ENCODE measurements at places on chromosomes 11 and 22.

- no peak for DNase-seq
These were observed 1.4 kb downstream of the ASCL2 start for GRCh38 chr11:2268729-2269600.

DNA sequence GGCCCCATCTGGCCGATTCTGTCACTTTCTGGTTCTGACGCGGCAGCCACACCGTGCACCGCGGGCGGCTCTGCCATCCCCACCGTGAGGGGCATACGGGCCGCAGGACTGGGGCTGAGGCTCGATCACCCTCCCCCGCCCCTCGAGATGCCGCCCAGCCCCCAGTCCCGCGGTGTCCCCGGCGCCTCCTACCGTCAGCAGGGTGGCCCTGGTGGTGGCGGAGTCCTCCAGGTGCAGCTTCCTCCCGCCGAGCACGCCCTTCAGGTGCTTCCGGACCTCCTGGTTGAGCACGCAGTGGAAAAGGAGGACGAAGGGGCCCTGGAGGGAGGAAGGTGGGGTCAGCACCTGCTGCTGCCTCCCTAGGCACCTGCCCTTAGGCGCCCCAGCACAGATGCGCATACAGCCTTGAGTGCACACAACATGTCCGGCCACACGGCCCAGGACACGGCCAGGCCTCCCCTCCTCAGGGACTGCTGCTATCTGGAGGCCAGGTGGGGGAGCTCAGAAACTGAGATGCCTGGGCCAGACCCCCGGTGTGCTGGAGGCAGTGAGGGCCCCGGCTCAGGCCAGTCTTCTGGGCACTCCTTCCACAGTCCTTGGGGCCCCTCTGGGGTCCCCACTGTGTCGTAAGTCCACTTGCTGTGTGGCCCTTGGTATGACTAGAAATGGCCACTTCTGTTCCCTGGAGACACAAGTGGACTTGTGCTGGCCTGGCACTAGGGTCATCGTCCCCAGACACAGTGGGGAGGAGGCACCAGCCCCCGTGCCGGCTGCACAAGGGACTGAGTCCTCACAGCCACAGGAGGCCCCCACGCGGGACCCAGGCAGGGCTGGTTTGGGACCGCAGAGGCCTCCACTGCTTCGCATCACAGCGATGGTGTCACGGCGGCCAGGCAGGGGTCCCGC lies 31.5 kb downstream of the TRMU start:
- DNase-seq, result no peak

DNA sequence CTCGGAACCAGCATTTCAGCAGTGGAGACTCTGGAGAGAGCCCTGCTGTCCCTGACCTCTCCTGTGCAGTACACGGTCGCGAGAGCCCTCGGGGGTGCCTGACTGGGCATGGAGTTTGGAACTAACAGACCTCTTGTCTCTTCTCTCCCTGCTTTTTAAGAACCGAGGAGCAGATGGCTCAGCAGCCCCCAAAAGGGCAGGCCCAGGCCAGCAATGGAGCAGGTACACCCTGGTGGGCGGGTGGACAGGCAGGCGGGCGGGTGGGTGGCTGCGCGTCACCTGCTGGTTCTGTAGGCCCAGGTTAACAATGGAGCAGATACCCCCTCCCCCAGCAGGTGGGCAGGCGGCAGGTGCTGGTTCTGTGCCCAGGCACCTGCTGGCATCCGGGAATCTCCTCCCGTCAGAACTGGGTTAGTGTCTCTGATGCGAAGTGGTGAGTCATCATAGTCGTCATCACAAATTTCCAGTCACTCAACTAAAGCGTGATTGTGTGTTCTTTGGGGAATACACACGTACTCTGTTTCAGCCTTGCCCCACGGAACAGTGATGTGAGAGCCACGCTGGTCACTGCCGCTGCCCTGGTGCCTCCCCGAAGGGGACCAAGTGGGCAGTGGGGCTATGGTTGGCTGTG lies 41.1 kb downstream of the GRAMD4 start:
- no peak for DNase-seq

DNA sequence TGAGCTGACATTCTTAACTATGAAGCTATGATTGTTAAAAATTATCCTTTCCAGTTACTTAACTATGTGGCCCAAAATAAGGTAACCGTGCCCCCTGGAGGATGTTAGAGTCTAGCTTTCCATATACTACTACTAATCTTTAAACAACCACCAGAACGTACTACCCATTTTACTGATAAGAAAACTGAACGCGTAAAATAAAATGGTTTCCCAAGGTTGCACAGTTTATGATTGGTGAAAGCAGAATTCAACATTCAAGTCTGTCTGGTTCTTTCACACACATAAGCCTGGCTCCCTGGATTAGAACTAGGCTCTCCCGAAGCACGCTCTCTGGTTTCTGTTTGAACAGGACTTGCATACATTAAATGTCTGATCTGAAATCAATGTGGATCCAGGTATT lies 437.8 kb upstream of the CCDC90B start:
- peak; percentile 31 for DNase-seq

DNA sequence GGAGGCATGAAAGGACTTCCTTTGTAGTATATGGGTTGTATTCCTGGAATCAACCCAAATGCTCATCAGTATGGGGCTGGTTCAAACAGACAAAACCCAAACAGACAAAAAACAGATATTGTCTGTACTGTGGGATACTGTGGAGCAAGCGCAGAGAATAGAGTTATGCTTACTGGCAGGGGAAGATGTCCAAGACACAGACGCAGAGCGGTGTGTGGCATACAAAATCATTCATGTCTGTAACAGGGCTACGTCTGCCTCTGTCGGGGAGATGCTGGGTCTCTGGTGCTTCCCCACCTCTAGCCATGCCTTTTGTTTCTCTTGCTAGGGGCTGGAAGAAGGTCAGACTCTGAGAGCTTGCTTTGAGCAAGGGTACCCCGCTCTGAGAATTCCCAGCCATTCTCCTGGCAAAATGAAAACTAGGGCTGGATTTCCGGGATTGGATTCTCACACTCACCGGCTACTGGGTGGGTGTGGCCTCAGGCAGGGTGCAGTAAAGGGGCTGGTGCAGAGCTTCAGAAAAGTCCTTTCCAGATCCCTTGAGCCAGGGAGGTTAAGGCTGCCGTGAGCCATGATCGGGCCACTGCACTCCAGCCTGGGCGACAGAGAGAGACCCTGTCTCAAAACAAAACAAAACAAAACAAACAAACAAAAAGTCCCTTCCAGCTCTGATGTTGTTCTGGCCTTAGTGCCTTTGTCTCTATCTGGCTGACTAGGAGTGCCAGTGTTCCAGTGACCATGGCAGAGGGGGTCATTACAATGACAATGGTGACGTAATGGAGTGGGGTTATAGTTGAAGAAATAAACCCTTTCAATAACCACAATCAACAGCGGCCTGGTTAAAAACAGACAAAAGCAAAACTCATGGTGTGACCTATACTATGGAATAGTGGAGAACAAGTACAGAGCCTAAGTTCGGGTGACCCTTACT lies 2.9 kb upstream of the ABCC8 start:
- DNase-seq, result no peak

GRCh38 chr11:134552749-134553148 lies 140.7 kb upstream of the B3GAT1 start:
- DNase-seq, result no peak

DNA sequence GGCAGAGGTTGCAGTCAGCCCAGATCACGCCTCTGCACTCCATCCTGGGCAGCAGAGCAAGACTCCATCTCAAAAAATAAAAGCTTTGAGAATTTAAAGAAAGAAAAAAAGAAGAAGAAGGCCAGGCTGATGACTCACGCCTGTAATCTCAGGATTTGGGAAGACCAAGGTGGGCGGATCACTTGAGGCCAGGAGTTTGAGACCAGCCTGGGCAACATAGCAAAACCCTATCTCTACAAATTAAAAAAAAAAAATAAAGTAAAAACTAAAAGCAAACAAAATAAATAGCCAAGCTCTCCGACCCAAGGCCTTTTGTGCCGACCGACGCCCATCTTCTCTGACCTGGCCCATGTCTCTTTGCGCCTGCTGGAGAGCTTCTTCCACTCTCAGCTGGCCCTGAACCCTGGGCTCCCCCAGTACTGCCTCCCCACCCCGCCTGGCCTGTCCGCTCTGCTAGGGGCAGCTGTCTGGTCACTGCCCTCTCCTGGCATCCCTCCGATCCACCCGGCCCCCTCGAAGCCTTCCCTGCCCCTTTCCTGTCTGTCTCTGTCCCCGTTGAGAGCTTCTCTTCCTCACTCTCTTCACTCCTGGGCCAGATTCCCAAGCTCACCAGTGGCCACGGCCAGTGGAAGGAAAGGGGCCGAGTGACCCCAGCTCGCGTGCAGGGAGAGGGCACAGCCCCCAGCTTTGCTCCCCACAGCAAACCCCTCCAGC lies 4.8 kb upstream of the LSP1 start:
- DNase-seq, result no peak

GRCh38 chr11:70854901-70855556 lies 397.3 kb downstream of the SHANK2 start:
- no peak for DNase-seq

DNA sequence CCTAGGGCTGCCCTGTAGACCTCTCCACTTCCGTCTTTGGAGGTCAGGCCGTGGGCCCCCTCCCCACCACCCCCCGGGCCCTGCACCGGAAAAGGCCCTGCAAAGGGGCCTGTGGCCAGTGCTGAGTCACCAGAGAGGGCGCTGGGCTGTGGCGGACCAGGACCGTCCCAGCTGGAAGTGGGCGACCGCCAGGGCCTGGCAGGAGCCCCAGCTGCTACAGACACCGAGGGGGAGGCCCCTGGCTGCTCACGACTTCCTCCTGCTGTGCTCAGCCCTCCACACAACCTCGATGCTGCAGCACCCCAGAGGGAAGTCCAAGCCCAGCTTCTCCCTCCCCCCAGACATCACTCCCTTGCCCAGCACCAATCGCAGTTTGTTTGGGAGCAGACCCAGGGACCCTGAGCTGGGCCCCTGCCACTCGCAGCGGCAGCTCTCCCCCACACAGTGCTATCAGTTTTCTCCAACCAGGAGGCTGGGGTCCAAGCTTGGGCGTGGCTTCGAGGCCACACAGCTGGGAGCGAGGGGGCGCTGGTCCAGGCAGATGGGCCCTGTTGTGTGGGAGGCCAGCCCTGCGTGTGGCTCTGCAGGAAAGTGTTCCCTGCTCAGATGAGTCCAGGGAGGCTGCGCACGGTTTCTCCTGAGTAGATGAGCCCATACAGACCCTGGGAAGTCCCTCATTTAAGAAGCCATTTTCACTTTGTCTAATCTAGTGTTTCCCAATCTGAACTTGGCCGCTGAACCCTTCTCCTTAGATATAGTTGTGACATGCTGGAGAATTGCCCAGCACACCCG lies 5.6 kb upstream of the SH3BP1 start:
- DNase-seq, result peak; percentile 23

- DNase-seq, result no peak
These were observed 174.7 kb upstream of the CADM1 start for GRCh38 chr11:115678942-115679341.

- DNase-seq, result no peak
These were observed 93.7 kb downstream of the MICAL3 start for GRCh38 chr22:17930455-17931313.

DNA sequence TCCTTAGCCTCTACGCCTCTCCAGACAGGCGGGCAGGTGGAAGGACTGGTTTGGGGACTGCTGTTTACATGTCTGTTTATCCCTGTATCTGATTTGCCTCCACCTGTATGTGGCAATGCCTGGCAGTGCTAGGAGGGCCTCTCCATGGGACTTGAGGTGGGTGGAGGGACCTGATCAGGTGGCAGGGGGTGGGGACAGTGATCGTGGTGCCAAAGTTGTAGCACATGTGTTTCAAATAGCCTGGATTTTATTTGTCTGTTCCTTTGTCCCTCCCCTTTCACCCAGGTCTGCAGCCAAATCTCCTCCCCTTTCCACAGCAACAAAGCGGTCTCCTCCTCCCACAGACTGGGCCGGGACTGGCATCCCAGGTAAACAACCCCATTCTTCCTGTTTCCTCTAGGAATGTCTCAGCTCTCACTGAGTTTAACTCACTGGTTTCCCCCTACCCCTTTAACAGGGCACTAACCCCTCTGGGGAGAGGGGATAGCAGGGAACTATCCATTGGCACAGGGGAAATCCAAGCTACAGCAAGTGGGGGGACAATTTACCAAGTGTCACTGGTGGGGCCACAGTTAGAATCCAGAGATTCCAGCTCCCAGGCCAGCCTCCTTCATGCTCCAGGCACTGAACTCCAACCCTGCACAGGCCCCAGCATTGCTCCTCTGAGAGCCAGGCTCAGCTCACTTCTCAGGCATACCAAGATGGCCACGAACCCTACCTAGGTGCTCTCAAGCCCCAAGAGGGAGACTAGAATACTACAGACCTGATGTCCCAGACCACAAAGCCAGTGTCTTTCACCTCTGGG lies 22.9 kb upstream of the TLCD5 start:
- no peak for DNase-seq

DNA sequence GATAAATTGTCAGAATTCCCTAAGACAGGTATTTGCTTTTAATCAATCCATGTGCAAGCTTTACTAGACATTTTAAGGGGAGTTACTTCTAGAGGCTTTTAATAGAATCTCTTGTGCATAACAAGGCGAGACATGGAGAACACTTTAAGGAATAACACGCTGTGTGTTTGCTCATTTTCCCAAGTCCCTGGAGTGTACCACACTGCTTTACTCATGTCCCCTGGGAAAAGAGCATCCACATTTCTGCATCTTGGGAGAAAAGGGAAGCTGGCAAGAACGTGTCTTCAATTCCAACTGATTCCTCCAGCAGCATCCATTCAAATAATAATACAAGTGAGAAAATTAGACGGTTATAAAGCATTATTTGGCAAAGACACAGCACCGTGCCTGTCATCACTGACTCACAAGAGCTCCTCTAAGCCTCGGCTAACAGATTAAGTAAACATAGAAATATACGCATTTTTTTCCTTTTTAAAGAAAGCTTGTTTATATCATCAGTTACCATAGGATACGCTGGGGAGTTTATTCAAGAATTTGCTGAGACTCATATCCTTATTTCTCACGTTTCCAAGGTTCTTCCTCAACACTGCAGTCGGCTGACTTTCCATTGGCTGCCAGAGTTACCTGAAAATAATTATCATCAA lies 121.5 kb downstream of the CD44 start:
- DNase-seq, result peak; percentile 54

All from AG09309 (cell line).